ENCODE measurements at places on chromosomes 5 and 9.

- no peak for DNase-seq
These were observed 49.6 kb upstream of the KIF2A start for GRCh38 chr5:62256161-62257019.

- no peak for DNase-seq
These were observed 11.2 kb upstream of the HMHB1 start for GRCh38 chr5:143800715-143801114.

GRCh38 chr9:137784641-137785513 is 92.7 kb upstream of the CACNA1B start:
- DNase-seq = no peak

GRCh38 chr5:67518227-67518626 is 321.6 kb upstream of the CD180 start:
- no peak for DNase-seq

GRCh38 chr9:99807276-99807852 is 14.3 kb upstream of the NR4A3 start:
- no peak for DNase-seq

DNA sequence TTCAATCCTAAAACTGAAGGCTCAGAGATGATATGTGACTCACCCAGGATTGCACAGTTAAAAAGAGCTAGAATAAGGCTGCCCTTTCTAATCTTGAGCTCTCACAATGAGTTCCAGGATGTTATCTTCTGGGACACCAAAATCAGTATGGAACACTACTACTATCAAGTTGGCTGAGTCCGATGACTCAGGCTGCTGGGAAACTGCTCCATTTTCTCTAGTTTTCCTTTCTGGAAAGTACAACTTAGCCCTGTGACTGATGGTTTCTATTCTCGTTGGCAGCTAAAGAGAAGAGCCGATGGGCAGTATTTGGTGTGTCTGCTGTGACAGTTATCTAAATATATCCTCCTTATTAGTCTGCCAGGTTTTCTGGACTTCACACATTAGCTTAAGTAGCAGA is 37.9 kb upstream of the DPYSL3 start:
- DNase-seq = no peak

GRCh38 chr5:105905392-105905791 is 1765.3 kb downstream of the EFNA5 start:
- no peak for DNase-seq

DNA sequence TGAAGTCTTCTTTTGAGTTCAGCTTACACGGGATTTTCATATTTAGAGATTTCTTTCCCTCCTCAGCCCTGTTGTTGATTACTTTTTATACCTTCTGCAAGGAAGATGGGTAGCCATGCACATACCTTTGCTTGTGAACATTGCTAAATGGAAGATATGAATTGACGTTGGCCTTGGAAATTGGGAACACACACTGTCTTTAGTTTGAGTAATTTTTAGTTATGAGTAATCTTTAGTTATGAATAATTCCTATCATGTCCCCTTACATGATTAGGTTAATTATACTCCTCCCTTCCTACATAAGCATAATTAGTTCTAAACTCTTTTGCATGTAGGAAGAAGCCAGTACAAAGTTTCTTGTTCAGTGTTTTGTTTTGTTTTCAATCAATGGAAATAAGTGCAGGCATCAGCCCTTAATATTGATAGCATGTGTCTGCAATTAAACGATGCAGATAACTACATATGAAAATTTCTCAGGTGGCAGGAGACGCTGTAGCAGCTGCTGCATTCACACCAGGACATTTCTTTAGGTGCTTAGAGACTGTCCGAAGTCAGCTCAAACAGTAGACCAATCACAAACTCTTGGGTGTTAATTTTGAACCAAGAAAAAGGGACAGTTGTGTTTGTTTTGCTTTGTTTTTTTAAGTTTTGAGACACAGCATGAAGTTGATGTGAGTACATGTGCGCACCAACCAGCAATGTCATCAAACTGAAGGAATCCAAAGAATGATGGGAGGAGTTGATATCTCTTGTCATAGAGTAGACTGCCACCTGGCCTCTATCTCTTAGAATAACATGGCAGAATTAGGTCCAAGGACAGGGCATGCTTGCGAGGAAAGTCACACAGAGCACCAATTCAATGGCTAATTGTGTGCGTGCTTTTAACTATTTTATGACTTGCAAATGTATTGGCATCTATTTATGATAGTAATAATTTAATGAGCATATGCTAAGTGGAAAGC is 51.4 kb downstream of the SMARCA2 start:
- DNase-seq = no peak

DNA sequence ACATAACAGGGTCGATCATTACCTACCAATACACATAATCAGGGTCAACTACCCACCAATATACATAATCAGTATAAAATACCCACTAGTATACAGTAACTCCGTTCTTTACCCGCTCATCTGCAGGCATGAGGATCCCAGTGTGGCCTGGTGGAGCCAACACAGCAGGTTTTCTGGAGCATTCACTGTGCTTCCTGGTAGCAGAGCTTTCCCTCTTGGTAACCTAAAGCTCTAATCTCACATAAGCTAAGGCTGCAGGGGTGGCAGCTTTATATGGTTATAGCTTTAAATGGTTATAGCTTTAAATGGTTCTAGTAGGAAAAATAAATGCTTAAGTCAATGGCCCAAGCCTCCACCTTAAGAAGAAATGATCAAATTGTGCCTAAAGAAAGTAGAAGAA is 11.9 kb downstream of the LCN1 start:
- no peak for DNase-seq

DNA sequence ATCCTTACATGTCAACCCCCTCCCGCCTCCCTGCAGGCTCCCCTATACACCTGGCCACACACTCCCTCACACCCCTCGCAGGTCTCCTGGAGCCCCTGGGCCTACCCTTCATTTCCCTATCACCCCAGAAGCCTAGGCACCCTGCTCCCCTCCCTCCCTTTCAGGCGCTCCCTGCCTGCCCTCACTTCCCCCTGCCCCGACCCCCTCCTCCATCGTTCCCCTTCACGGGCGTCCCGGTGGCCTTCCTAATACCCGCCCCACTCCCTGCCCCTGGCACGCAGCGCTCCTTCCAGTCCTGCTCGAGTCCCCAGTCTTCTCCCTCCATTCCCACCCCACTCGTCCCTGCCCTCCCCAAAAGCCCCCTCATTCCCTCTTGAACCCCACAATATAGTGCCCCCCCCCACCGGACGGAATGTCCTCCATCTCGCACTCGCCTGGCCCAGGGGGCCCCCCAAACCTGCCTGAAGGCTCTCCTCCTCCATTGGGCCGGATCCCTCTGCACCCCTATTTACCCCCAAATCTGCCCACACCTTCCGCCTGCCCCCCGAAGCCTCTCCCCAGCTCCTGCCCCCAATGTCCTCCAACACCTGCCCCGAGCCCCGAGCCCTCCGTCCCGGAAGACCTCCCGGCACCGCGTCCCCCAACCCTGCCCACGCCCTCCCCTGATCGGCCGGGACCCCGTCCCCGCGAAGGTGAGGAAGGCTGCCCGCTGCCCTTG is 746 bp downstream of the STRBP start:
- DNase-seq = no peak

GRCh38 chr5:54519509-54519876 is 1.9 kb downstream of the SNX18 start:
- no peak for DNase-seq

DNA sequence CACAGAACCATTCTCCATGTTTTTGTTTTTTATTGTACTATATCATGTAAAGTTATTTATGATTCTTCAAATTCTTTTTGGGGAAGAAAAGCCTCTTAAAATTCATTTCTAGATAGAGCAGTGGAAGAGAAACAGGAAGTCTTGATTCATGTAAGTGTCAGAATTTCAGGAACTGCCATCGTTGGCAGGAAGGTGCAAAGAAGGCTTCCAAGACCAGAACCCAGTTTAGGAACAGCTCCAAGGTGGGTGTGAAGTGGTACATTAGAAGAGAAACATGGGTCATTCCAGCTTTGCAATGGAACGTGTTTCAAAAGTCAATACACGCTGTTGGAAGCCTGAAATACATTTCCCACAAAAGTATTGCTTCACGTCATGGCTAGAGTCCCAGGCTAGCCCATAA is 14.8 kb downstream of the SAXO1 start:
- DNase-seq = no peak

GRCh38 chr5:135287551-135287950 is 111.5 kb downstream of the MACROH2A1 start:
- DNase-seq = no peak

DNA sequence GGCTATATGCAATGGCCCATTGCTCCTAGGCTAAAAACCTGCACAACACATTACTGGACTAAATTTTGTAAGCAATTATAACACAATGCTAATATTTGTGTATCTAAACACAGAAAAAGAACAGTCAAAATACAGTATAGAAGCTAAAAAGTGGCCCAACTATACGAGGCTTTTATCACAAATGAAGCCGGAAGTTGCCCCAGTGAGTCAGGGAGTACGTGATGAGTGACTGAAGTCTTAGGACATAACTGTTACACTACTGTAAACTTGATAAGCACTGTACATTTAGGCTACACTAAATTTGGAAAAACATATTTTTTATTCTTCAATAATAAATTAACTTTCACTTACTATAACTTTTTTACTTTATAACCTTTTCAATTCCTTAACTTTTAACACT is 105.2 kb upstream of the PRR16 start:
- DNase-seq = no peak

GRCh38 chr9:117704024-117704575 is at the start of gene TLR4:
TLR4 (plus strand) TSS chr9:117704403; CDS start chr9:117704473, 70 bp downstream.
- no peak for DNase-seq

DNA sequence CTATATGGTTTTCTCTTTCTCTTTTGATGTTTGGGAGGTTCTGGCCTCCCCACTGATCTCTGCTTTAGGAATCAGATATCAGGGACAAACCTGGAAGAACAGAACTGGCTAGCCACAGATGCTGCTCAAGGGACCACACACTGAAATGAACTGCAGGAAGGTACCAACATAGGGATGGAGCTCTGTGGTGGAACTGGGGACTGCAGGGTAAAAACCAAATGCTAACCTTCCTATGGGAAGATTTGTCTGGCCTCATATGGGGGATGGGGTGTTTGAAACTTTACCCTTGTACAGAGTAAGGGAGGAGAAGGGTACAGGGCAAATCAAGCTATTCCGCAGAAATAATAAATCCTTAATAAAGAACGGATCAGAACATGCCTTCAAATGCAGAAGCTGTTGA is 49.4 kb downstream of the ELOVL7 start:
- no peak for DNase-seq

GRCh38 chr9:135308821-135309762 is 170.5 kb upstream of the PPP1R26 start:
- DNase-seq = no peak

GRCh38 chr9:87109231-87109631 is 161.9 kb upstream of the GAS1 start:
- DNase-seq = no peak

- DNase-seq = no peak
These were observed 69.3 kb downstream of the MLLT3 start for GRCh38 chr9:20552874-20553557.

DNA sequence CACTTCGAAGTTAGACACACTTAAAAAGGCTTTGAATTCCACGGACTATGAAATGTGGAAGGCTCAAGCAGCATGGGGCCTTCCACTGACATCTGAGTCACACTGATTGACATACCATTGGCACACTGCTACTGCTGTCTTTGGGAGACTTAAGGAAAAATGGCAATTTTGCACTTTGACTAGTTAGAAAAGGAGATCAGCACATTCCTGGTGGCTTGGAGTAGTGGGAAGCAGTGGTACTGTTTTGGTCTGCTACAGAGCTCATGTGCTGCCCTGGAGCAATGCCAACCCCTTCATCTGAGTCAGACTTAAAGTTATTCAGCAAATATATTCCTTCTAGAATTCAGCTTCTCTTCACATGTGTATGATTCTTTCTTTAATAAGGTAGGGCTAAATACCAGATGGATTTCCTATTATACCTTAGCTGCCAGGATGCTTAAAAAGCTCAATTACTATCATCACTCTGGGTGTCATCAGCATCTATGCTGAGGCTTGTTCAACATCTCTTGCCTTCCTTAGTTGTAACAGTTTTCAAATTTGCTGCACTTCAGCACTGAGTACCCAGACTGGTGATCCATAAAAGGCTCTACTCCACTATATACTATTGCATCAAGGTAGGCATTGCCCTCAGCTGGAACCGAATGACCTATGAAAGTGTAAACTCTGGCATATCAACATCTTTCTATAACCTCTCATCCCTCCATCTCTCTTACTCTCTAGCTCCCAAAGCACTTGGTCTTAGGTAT is 42.3 kb upstream of the MOCS2 start:
- DNase-seq = no peak

GRCh38 chr9:114263853-114264510 is 58.9 kb upstream of the ORM1 start:
- DNase-seq = no peak

- no peak for DNase-seq
These were observed 28.4 kb downstream of the EHMT1 start for GRCh38 chr9:137647096-137647714.

GRCh38 chr5:73985145-73985544 is 359.1 kb downstream of the ARHGEF28 start:
- no peak for DNase-seq

GRCh38 chr5:26343801-26344325 is 694.5 kb downstream of the CDH9 start:
- no peak for DNase-seq

GRCh38 chr5:16135003-16135402 is 44.6 kb downstream of the MARCHF11 start:
- DNase-seq = no peak

GRCh38 chr9:118324706-118325105 is 620.5 kb downstream of the TLR4 start:
- DNase-seq = no peak

- no peak for DNase-seq
These were observed 287.2 kb downstream of the YTHDC2 start for GRCh38 chr5:113800686-113801085.

- no peak for DNase-seq
These were observed 504.4 kb upstream of the WWC1 start for GRCh38 chr5:167786871-167787578.

- DNase-seq = no peak
These were observed 65.0 kb upstream of the IER5L start for GRCh38 chr9:129242971-129243561.

GRCh38 chr5:17077440-17078233 is 139.8 kb upstream of the BASP1 start:
- DNase-seq = no peak

- no peak for DNase-seq
These were observed 56.2 kb downstream of the UBE2QL1 start for GRCh38 chr5:6504677-6505415.

DNA sequence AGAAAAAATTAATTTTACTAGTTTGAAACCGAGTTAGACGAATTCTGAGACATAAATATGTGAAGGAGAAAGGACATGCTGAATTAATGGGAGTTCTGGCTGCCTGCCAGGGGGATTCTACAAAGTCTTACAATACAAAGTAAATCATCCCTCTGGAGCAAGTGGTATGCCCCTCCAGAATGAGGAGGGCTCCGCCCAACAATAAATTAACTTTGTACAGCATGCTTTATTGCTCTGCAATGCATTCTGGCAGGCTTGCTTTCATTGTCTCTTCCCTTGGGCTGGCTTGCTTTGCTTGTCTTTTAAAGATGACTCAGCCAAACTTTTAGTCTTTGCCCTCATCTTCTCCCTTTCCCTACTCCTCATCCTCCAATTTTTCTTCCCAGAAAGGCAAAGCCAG is 11.7 kb upstream of the PCDHB1 start:
- no peak for DNase-seq
